Activated naive CD8-positive, alpha-beta T cell treated with anti-CD3 and anti-CD28 coated beads, Interleukin-2, amount 50 U/mL, for 24 hours (primary cell): ENCODE measurements at places on chromosomes 3 and 15.

- no peak for DNase-seq
Measured at GRCh38 chr3:66486202-66486601, 14.6 kb downstream of the LRIG1 start.

GRCh38 chr3:144036498-144036897 lies 64.9 kb downstream of the DIPK2A start:
- DNase-seq: no peak

- no peak for DNase-seq
Measured at GRCh38 chr3:16461463-16462245, 51.8 kb downstream of the RFTN1 start.

DNA sequence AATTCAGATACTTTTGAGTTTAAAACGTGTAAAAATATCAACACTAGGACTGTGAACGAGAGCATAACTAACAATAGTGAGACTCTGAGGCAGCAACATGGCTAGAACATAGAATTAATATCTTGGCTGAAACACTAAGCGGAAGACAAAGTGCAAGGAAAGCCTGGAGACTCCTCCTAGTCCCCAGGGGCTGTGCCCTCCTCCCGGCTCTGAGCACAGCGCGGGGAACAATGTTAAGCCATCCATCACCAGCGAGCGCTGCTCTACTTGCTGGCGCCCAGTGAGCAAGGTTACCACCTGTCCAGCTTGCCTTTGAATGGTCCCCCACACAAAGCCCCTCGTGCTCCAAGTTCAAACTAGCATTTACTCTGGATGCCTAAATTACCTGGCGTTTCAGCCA lies 436.9 kb downstream of the FOXP1 start:
- no peak for DNase-seq

- DNase-seq: no peak
Measured at GRCh38 chr3:116039651-116039985, 405.7 kb downstream of the LSAMP start.

GRCh38 chr3:62824965-62825592 lies 50.1 kb downstream of the CADPS start:
- DNase-seq: no peak
